COLO829 (cell line): ENCODE measurements at places on chromosomes 16 and 17.

- DNase-seq = no peak
These were observed 12.6 kb upstream of the PRR29 start for GRCh38 chr17:63985387-63986140.

DNA sequence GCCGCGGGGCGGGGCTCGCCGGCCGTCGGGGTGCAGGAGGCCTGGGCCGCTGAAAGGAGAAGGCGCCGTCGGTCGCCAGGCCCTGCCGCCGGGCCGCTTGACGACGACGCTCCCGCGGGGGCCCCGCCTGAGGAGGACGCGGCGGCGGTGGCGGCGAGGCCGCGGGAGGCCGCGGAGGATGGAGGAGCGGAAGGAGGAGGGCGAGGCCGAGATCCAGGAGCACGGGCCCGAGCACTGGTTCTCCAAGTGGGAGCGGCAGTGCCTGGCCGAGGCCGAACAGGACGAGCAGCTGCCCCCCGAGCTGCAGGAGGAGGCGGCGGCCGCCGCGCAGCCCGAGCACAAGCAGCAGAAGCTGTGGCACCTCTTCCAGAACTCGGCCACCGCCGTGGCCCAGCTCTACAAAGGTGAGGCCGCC lies 430 bp downstream of the HAPSTR1 start:
- DNase-seq = no peak

DNA sequence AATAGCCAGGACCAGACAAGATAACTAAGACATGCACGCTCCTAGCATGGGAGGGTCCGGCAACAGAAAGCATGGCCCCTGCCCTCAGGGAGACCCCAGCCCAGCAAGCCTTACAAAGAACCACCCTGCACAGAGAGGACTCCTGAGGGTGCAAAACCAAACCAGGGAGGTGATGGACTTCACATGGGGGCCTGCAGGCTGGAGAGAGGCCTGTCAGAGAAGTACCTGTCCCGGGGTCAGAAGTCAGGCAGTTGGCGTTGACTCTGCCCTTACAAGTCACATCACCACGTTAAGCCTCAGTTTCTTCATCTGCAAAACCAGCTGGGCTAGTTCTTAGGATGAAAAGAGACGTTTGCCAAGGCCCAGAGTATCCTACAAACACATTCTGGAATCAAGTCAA lies 4.7 kb downstream of the OTOP2 start:
- DNase-seq = no peak

DNA sequence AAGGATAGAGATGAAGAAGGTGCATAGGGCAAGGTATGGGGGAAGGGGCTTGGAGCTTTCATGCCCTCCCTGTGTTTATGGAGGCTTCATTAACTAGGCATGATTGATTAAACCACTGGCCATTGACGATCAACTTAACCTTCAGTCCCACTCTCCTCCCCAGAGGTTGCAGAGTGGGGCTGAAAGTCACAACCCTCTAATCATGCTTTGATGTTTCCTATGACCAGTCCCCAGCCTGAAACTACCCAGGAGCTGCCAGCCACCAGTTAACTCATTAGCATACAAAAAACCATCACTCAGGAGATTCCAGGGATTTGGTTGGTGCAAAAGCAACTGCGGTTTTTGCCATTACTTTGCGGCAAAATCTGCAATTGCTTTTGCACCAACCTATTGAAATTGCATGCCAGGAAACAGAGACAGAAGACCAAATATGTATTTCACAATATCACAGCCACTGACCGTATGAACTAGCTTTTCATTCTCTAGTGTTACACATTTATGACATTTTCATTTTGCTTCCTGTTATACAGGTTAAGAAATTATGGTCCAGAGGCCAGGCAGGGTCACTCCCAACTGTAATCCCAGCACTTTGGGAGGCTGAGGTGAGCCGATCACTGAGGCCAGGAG lies 5.4 kb downstream of the GFOD2 start:
- DNase-seq = no peak

DNA sequence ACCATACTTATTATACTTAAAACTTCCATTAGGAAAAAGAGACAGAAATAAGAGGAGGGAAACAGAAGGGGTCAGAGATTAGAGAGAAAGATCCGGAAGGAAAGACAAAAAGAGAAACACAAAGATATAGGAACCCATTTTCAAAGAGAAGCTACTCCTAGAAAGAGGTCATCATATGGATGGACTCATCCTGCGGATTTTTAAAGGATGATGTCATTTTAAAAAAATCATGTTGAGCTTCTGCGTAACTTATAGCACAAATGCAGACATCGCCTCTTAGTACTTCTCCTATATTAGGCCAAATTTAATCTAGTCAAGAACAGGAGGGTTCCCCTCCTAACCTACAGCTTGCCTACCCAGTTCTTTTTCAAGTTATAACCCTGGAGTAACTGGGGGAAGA lies 18.1 kb downstream of the EFTUD2 start:
- DNase-seq = no peak

DNA sequence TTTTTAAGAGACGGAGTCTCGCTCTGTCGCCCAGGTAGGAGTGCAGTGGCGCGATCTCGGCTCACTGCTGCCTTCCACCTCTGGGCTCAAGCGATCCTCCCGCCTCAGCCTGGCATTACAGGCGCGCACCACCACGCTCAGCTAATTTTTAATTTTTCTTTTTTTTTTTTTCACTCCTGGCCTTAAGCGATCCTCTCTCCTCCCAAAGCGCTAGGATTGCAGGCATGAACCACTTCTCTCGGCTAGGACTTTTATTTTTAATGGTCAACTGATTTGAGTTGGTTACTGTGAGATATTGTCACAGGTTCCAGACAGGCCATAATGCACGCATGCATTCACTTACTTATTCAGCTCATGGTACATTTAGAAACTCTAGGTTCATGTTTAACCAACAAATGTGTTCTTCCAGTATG lies 888 bp downstream of the PIGW start:
- DNase-seq = no peak

DNA sequence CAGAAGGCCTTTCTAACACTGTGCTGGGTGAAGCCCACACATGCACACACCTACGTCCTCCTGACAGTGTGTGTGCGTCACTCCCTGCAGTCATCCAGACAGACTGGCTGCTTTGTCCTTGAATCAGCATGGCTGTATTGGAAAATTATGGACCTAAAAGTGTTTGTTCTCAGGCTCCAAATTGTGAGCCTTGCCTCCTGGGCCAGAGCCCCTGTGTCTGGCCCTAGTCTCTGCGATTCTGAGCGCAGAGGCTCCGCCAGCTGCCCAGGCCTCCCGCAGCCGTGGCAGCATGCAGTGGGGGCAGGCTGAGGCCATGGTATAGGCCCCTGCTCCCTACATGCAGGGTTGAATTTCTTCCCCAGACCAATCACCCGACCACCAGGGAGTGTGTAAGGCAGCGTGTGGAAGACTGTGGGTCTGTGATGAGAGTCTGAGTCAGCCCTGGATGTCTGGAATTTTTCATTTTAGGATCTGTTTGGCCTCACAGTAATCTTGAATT lies 166.9 kb downstream of the LGALS9B start:
- no peak for DNase-seq

DNA sequence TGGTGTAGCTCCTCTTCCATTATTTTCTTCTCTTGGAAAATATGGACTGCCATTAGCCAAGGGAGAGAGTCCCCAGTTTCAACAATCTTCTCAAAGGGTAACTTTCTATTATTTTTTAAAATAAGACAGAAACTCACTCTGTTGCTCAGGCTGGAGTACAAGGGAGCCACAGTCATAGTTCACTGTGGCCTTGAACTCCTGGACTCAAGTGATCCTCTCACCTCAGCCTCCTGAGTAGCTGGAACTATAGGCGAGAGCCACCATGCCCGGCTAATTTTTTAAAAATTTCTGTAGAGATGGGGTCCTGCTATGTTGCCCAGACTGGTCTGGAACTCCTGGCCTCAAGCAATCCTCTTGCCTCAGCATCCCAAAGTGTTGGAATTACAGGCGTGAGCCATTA lies 13.1 kb downstream of the COG4 start:
- no peak for DNase-seq

DNA sequence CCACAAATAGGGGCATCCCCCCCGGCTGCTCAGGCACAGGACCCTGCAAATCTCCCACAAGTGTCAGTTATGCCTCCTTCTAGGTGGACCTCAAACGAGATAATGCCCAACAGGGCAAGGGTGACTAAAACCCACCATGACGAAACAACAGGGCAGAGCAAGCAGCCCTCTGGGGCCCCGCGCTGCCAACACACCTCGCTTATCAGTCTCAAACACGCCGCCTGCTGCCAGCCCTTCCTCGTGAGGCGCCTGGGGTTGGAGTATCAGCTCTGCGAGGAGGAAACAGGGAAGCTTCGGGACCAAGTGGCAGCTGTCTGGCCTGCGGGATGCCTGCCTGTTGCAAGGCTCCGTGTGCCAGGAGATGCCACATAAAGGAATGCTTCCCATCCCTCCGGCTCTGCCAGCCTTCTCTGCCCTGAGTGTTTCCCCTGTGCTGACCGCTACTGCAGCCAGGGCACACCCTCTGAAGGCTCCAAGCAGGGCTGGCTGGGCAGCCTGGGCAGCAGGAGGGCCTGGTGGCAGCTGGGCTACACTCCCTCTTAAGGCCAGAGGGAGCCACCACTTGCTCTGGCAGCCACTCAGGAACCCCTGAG lies 2.5 kb downstream of the SMIM5 start:
- DNase-seq = no peak

GRCh38 chr17:4711661-4712181 lies 1.3 kb downstream of the ARRB2 start:
- DNase-seq = no peak

DNA sequence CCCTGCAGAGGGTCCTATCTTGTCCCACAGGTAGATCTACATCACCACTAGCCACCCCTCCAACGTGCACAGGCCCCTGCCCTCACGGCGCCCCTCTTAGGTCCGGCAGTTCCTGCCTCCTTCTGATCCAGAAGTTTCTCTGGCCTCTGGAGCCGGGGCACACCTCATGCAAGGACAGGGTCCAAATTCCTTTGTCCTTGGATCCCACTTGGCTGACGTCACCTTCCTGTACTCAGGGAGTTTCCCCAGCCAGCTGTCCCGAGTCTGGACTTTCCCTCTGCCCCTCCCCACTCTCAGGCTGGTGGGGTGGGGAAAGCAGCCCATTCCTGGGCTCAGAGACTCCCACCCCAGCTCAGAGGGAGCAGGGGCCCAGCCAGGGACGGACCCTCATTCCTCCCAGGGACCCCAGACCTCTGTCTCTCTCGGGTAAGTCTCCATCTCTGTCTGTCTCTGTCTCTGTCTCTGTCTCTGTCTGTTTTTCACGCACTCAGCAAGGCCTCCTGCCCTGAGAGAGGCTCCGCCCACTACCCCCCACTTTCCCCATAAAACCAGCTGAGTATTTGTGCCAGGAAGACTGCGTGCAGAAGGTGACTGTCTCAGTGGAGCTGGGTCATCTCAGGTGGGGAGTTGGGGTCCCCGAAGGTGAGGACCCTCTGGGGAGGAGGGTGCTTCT lies at the start of gene IL32:
IL32 (plus strand) TSS at position 572 of the 673 bp plus-strand sequence. CDS start 172 bp downstream, outside the sequence.
- no peak for DNase-seq

- DNase-seq = no peak
These were observed 100.6 kb downstream of the PITPNC1 start for GRCh38 chr17:67477687-67478086.

DNA sequence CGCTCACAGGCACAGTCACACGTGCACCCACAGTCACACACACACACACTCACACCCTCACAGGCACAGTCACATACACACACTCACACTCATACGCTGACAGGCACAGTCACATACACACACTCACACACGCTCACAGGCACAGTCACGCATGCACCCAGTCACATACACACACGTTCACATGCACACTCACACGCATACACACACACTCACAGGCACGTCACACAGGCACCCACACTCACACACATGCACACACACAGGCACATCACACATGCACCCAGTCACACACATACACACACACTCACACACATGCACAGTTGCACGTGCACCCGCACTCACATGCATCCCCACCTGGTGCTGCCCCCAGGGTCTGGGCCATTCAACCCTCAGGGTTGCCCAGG lies 46.1 kb upstream of the CBFA2T3 start:
- DNase-seq = no peak

DNA sequence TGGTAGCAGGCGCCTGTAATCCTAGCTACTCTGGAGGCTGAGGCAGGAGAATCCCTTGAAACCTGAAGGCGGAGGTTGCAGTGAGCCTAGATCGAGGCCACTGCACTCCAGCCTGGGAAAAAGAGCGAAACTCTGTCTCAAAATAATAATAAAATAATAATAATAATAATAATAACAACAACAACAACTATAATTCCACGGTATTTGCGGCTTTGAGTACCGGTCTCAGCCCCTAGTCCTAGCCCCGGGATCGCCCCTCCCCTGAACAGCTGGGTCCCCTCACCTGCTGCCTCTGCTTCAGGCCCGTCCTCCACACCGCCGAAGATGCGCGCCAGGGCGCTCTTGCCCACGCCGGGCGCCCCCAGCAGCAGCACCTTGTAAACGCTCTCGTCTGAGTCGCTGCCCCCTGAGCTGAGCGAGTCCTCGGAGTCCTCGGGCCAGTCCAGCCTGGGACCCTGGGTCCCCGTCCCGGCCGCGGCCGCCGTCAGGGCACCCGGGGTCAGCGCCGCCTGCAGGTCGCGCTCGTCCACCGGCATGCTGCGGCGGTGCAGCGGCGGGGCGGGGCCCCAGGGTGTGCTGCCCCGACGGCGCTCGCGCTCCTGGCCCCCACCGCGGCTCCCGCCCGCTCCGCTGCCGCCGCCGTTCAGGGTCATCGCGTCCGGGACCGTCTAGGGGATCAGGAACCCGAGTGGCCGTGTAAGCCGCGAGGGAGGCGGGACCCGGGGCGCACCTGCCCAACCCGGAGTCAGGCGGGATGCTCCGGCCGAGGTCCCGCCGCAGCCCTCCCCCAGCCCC lies 611 bp downstream of the RRAD start:
- no peak for DNase-seq

DNA sequence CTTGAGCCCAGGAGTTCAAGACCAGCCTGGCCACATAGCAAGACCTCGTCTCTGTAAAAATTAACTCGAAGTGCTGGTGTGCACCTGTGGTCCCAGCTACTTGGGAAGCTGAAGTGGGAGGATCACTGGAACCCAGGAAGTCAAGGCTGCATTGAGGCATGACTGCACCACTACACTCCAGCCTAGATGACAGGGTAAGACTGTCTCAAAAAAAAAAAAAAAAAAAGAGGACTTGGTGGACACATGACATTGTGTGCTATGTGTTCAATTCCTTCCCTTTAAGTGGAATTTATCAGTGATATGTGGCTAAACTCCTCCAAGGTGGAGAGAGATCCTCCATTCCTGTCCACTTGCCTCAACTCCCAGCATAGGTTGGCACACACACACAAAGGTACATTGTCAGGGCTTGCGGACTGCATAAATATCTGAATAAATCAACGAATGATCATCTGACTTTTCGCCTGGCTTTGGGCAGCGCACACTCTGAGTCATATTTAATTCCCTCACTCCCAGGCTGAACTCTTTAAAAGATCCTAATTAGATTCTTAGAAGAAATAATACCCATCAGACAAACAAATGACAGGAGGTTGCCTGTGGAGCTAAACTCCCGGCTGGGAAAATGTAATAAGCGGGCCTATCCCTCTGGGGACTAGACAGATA lies 25.0 kb upstream of the SYT17 start:
- DNase-seq = peak; percentile 93

GRCh38 chr16:47258874-47259461 lies 115.2 kb upstream of the NETO2 start:
- DNase-seq = peak; percentile 32
